Osteoblast (primary cell): ENCODE measurements at places on chromosomes 11 and 22. TPM values are rescaled to one million over a fixed set of nuclear protein-coding genes. Genes with fewer than 3 reads are reported as not detected.

PLEKHA7 gene
- total RNA-seq, result 0.29 and 1.1 TPM in 2 replicates

MADD gene
- total RNA-seq, result 21.7 and 23.3 TPM in 2 replicates

APOA4 gene
- total RNA-seq, result not detected in 2 replicates

PARVG gene
- 1.1 and 1.5 TPM in 2 replicates for total RNA-seq

OR51I1 gene
- total RNA-seq, result under 0.01 TPM in 1 of 2 replicates, not detected in the other

RBMXL2 gene
- not detected in 2 replicates for total RNA-seq

CLNS1A gene
- 84.9 and 85.8 TPM in 2 replicates for total RNA-seq

MMP13 gene
- 1.8 and 2.5 TPM in 2 replicates for total RNA-seq

HORMAD2 gene
- under 0.01 TPM in 2 replicates for total RNA-seq

TMEM151A gene
- 0.29 and 0.36 TPM in 2 replicates for total RNA-seq

CHADL gene
- total RNA-seq, result 1.1 and 1.2 TPM in 2 replicates

GDPD5 gene
- total RNA-seq, result 13.4 and 14.1 TPM in 2 replicates

PANX2 gene
- total RNA-seq, result under 0.01 and 0.29 TPM in 2 replicates

CYP2D6 gene
- total RNA-seq, result 0.29 and 0.36 TPM in 2 replicates

CSTF3 gene
- 15.0 and 16.3 TPM in 2 replicates for total RNA-seq

NEFH gene
- under 0.01 and 0.36 TPM in 2 replicates for total RNA-seq

MIAT gene
- 1.8 TPM in 2 replicates for total RNA-seq

HOATZ gene
- not detected in 2 replicates for total RNA-seq

GALR3 gene
- total RNA-seq, result not detected in 2 replicates

CSRP3 gene
- total RNA-seq, result not detected in 2 replicates

INS gene
- total RNA-seq, result not detected in 2 replicates

MS4A3 gene
- total RNA-seq, result not detected in 2 replicates

SLC29A2 gene
- under 0.01 and 0.29 TPM in 2 replicates for total RNA-seq

CHCHD10 gene
- total RNA-seq, result 0.88 and 1.1 TPM in 2 replicates

CECR2 gene
- not detected in 2 replicates for total RNA-seq

SERHL2 gene
- total RNA-seq, result 2.9 TPM in 2 replicates

AIP gene
- total RNA-seq, result 64.2 and 71.3 TPM in 2 replicates

NAALAD2 gene
- 0.59 and 1.8 TPM in 2 replicates for total RNA-seq

IL17REL gene
- not detected in 2 replicates for total RNA-seq

SCO2 gene
- 5.1 and 5.6 TPM in 2 replicates for total RNA-seq

OR8G1 gene
- not detected in 2 replicates for total RNA-seq

KDM2A gene
- 62.5 and 65.9 TPM in 2 replicates for total RNA-seq

SESN3 gene
- total RNA-seq, result 24.6 and 33.3 TPM in 2 replicates

TUB gene
- 19.2 and 23.5 TPM in 2 replicates for total RNA-seq

USH1C gene
- not detected in 2 replicates for total RNA-seq

FAT3 gene
- total RNA-seq, result 2.2 and 3.5 TPM in 2 replicates

MUC6 gene
- total RNA-seq, result not detected in 2 replicates

GDPD4 gene
- total RNA-seq, result not detected in 2 replicates

VSIG10L2 gene
- total RNA-seq, result not detected in 2 replicates

C11orf86 gene
- not detected in 2 replicates for total RNA-seq

DCHS1 gene
- total RNA-seq, result 0.59 and 1.1 TPM in 2 replicates

DEFB131B gene
- total RNA-seq, result not detected in 2 replicates

INPP5J gene
- total RNA-seq, result under 0.01 and 0.36 TPM in 2 replicates

MS4A15 gene
- total RNA-seq, result not detected in 2 replicates

SLC5A4 gene
- total RNA-seq, result not detected in 2 replicates

TSKU gene
- total RNA-seq, result 23.5 and 24.2 TPM in 2 replicates

OR52J3 gene
- not detected in 2 replicates for total RNA-seq
